ENCODE measurements at places on chromosomes 4 and X.

- DNase-seq: peak; percentile 67
Measured at GRCh38 chr4:186067757-186068385, 1.1 kb upstream of the TLR3 start.

GRCh38 chrX:40169193-40170101, 71.7 kb upstream of the BCOR start:
- peak; percentile 93 for DNase-seq

- DNase-seq: peak; percentile 68
Measured at GRCh38 chr4:61251129-61251528, 51.0 kb downstream of the ADGRL3 start.

DNA sequence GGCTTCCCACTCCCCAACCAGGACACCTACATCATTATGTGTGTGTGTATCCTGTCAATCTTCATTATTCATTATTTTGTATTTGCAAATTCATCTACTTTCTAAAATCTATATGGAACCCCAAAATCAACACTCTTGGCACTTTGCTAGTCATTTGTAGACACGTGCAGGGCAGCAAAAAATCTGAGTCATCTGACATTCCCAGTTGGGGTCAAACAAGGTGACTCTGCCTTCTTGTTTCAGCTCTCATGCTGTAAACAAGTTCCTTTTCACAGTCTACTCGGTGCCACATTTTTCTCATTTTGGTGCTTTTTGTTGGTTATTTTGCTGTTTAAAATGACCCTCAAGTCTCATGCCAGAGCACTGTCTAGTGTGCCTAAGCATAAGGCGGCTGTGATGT, 5.9 kb downstream of the MRFAP1L1 start:
- DNase-seq: no peak

DNA sequence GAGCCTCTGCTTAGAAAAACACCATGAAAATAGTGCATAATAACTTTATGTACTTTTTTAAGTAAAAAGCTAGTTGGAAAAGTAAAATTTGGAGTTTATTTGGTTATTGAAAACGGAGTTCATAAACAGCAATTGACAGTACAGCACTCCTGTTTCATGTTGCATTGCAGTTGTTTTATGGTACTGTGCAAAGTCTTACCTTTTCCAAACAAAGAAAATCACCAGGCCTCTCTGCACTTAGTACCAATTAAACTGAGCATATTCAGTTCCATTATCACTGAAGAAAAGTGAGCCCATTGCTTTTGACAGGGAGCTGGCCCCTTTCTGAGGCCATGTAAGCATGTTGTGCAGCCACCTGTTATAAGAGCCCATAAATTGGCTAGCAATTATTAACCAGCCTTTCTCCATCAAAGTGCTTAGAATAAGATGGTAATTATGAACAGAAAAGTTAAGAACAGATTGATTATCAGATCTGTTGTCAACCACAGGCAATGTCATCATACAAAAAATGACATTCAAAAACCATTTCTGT, 376.6 kb upstream of the EMCN start:
- no peak for DNase-seq

DNA sequence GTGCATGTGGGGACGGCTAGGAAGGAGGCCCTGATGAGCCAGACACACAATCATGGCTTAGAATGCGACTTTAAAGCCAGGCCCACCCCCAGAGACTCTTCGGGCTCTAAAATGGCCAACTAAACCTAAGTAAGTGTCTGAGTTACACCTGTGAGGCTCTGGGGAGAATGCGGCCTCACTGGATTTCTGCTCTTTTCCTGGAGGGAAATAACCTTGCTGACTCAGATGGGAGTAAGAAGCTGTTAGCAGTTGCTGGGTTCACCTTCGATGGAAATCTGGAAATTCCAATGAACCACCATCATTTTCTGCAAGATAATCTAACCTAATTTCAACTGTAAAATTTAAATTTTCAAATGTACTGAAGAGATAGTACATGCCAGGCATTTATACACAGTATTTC, 97.6 kb upstream of the MAML3 start:
- DNase-seq: no peak
